Caco-2 (cell line): ENCODE measurements at places on chromosomes 2 and 18.
A peak's percentile ranks its signal among the peaks of the same experiment; 100 is the strongest.

GRCh38 chr2:30341500-30342267, 105.4 kb upstream of the LCLAT1 start:
- DNase-seq = no peak

- no peak for DNase-seq
These were observed 212.6 kb downstream of the INSIG2 start for GRCh38 chr2:118300832-118301231.

GRCh38 chr2:222554517-222554916, 101.4 kb downstream of the FARSB start:
- DNase-seq = no peak

DNA sequence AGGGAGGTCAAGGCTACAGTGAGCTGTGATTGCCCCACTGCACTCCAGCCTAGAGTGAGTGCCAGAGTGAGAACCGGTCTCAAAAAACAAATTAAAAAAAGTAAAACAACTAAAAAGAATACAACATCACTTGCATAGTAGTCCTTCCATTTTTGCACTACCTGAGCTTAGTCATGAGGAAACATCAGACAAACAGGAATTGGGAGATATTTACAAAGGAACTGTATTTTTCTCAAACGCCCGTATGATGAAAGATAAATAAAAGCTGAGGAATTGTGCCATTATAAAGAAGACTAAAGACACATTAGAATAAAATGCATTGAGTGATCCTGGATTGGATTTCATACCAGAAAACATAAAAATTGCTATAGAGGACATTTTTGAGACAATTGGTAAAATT, 50.0 kb upstream of the ATP8B1 start:
- DNase-seq = no peak

GRCh38 chr18:5542515-5543035, 1.2 kb downstream of the EPB41L3 start:
- no peak for DNase-seq

GRCh38 chr2:240368781-240369331, 66.6 kb upstream of the GPC1 start:
- DNase-seq = no peak

DNA sequence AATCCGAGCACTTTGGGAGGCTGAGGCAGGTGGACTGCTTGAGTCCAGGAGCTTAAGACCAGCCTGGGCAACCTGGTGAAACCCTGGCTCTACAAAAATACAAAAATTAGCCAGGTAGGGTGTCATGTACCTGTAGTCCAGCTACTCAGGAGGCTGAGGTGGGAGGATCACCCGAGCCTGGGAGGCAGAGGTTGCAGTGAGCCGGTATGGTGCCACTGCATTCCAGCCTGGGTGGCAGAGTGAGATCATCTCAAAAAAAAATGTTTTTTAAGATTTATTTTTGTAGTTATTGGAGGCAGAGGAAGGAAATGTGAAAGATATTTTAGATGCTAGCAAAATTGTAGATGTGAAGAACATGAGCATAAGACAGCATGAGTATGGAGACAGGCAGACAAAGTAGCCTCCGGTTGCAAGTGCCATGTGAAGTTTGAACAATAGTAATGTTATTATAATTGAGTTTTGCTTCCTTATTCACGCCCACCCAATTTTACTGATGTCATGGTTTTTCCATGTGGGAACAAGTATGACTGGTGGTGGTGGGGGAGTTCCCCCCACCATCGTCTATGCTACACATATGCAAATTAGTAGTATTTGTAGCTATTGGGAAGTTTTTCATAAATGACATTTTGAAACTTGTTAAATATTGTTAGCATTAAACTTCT, 18.0 kb downstream of the REL start:
- DNase-seq = no peak

DNA sequence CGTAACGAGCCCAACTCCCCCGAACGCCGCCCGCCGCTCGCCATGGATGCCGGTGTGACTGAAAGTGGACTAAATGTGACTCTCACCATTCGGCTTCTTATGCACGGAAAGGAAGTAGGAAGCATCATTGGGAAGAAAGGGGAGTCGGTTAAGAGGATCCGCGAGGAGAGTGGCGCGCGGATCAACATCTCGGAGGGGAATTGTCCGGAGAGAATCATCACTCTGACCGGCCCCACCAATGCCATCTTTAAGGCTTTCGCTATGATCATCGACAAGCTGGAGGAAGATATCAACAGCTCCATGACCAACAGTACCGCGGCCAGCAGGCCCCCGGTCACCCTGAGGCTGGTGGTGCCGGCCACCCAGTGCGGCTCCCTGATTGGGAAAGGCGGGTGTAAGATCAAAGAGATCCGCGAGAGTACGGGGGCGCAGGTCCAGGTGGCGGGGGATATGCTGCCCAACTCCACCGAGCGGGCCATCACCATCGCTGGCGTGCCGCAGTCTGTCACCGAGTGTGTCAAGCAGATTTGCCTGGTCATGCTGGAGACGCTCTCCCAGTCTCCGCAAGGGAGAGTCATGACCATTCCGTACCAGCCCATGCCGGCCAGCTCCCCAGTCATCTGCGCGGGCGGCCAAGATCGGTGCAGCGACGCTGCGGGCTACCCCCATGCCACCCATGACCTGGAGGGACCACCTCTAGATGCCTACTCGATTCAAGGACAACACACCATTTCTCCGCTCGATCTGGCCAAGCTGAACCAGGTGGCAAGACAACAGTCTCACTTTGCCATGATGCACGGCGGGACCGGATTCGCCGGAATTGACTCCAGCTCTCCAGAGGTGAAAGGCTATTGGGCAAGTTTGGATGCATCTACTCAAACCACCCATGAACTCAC, 673 bp downstream of the PCBP1 start:
- DNase-seq = peak; percentile 68

- peak; percentile 68 for DNase-seq
These were observed 27.4 kb downstream of the HPCAL1 start for GRCh38 chr2:10329880-10330699.

GRCh38 chr2:72220170-72220569, 72.5 kb upstream of the CYP26B1 start:
- DNase-seq = peak; percentile 49

- no peak for DNase-seq
These were observed 61.7 kb downstream of the KCNS3 start for GRCh38 chr2:17940091-17940630.

- no peak for DNase-seq
These were observed 58.8 kb downstream of the MFSD6 start for GRCh38 chr2:190466819-190467446.

- no peak for DNase-seq
These were observed 66.2 kb downstream of the HNMT start for GRCh38 chr2:138030459-138030858.

- no peak for DNase-seq
These were observed 179.0 kb upstream of the SLC39A10 start for GRCh38 chr2:195477996-195478382.

DNA sequence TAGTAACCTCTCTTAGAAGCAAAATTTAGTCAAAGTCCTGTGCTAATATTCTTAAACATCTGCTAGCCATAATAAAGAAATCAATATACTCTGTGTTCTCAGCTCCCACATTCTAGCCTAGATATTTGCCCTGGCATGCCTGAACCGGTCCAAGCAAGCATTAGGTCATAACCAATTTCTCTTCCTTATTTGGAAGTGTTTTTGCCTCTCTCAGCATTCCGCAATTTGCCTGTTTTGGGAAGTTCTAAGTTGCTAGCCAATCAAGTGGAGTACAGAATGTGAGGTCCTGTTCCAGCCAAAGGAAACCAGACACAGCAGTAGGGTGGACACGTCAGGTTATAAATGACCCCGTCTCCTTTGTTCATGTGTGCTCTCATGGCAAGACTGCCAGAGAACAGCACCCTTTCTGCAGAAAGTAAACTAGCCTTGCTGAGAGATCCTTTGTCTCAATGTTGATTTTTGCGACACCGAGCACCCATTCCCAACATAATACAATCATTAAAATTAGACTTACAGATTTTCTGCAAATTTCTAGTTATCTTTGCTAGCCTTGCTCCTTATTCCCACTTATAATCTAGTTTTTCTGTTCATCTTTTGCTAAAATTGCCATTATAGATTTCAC, 13.0 kb upstream of the SULT1C4 start:
- no peak for DNase-seq

GRCh38 chr2:2838548-2838845, 507.4 kb upstream of the MYT1L start:
- no peak for DNase-seq

DNA sequence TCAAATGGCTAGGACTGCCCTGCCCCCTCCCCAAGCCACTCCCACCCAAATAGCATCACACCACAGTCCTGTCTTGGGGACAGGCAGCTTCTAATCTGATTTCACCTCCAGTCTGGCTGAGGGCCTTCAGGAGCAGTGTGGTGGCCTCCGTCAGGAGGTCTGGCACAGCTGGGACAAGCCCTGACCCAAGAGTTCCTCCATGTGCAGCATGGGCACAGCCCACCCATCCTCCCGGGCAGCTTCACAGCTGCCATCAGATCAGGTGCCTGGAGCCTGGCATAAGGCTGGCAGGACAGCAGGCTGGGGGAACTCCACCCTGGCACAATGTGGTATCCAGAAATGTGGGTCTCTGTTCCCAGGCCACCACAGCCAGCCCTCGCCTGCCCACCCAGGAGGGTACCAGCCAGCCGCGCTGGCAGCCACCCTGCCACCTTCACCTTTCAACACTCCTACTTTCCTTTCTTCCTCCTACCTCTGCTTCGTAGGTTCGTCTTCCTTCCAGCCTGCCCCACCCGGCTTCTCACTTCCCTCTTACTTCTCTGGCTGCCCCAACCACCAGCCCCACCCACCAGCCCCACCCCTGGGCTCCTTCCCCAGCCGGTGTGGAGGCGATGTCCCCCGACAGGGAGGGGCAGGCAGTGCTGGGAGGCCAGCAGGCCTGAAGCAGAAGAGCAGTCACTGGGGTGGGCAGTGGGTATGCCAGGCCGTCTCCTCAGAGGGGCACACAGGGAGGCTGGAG, at the start of gene CAPG:
Gene CAPG (minus strand): TSS at position 522 of the 739 bp plus-strand sequence. CDS start 8,221 bp downstream, outside the sequence.
- no peak for DNase-seq
